ENCODE measurements at places on chromosomes 7 and 10.

GRCh38 chr7:70776627-70777101, 355.3 kb upstream of the GALNT17 start:
- no peak for DNase-seq

DNA sequence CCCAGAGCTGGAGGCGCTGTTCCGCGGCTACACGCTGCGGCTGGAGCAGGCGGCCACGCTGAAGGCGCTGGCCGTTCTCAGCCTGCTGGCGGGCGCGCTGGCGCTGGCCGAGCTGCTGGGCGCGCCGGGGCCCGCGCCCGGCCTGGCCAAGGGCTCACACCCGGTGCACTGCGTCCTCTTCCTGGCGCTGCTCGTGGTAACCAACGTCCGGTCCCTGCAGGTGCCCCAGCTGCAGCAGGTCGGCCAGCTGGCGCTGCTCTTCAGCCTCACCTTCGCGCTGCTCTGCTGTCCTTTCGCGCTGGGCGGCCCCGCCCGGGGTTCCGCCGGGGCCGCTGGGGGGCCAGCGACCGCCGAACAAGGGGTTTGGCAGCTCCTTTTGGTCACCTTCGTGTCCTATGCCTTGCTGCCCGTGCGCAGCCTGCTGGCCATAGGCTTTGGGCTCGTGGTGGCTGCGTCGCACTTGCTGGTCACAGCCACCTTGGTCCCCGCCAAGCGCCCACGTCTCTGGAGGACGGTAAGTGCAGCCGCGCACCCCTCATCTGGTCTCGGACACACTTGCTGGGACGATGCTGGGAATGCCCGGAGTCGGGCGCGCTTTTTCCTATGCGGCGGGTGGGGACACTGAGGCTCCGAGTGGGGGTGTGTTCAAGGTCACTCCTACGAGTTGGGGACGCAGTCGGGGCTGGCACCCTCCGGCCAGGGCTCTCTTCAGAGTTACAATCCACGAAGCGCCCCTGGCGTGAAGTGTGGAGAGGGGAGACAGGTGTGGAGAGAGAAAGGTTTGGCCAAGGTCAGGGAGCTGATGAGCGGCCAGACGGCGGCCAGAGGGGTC, 717 bp downstream of the ADCY1 start:
- DNase-seq: no peak

DNA sequence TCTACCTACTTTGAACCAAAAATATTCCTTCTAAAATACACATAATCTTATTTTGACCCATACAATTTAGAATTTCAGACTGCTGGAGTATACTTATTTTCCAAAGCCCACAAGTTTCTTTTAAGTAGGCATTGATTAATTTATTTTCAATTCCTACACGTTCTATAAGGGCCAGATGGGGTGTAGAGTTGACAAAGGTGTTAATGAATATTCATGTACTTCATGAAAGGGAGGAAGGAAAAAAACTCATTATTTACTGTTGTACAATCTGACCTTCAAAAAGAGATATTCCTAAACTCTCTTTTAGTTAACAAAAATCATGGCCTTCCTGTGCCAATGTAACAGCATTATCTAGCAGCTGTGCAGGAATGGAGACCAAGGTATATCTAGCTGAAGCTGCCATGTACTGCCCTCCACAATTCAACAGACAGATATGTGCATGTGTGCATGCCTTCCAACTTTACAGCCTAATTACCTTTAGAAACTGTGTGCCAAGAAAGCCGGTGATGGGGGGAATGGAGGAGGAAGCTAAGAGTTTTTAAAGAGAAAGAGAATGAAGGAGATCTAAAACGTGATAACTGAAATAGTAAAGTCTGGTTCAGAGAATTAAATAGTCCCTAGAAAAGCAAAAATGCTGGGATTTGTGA, 108.9 kb downstream of the UPF2 start:
- no peak for DNase-seq

GRCh38 chr7:131307627-131308026, 20.0 kb upstream of the MKLN1 start:
- DNase-seq: no peak

- DNase-seq: no peak
These were observed 115.3 kb downstream of the HIBADH start for GRCh38 chr7:27547401-27547800.

DNA sequence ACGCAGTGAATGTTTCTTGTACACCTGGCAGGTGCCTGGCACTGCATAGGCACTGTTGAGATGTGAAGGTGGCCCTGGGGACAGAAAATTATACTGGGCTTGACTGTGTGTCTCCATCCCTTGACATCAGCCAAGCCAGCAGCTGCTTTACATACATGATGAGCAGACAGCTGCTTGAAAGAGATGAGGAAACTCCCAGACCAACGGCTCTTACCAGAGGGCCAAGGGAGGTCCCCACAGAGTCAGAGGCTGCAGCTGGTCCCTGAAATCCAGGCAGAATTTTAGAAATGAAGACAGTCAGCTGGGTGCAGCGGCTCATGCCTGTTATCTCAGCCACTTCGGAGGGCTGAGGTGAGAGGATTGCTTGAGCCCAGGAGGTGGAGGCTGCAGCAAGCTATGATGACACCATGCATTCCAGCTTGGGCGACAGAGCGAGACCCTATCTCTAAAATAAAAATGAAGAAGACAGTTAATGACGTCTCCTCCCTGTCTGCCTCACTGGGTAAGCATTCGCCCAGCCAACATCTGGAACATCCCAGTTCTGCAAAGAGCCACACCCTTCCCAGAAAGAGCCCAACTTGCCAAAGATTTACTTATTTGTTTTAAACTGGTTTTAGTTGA, 17.6 kb downstream of the LIMK1 start:
- no peak for DNase-seq

- DNase-seq: no peak
These were observed 79.6 kb downstream of the ZNF777 start for GRCh38 chr7:149381245-149381644.

GRCh38 chr7:105296491-105296890, 92.2 kb downstream of the SRPK2 start:
- no peak for DNase-seq

- no peak for DNase-seq
These were observed 35.8 kb downstream of the CRCP start for GRCh38 chr7:66150471-66150870.

DNA sequence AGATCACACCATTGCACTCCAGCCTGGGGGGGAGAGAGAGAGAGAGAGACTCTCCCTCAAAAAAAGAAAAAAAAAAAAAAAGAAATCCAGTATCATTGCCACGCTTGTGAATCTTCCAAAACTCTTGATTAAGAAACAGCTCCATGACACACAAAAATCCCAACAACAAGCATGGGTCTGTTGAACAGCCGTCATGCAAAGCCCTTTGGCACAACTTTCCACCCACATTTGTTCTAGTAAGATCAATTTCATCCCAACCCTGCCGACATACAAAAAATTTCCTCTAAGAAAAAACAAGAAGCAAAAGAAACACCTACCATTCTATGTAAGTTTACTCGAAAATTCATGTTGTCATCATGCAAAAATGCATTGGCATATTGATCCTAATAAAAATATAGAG, 62.8 kb downstream of the ARMH3 start:
- DNase-seq: no peak

GRCh38 chr7:94738071-94738470, 82.1 kb upstream of the SGCE start:
- DNase-seq: no peak

- no peak for DNase-seq
These were observed 137.0 kb upstream of the ADAM12 start for GRCh38 chr10:126525326-126525725.

- no peak for DNase-seq
These were observed 983.7 kb downstream of the GATA3 start for GRCh38 chr10:9038146-9038714.

GRCh38 chr7:92830532-92831110, 5.8 kb downstream of the CDK6 start:
- no peak for DNase-seq

DNA sequence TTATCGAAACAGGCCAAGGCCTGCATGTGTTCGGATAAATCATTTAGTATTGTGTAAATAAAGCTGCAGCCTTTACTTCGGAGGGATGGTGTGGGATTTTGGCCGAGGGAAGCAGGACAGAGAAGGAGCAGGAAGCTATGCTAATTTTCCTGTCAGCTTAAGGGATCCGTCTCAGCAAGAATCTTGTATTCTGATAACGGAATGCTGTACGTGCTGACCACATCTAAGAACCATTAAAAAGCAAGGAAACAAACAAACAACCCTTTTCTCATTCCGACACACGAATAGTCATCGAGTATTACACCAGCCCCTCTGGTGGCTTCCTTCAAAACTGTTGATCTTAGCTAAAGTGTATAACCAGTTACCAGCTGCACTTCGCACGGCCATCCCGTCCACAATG, 133.2 kb upstream of the TCF7L2 start:
- DNase-seq: no peak

- no peak for DNase-seq
These were observed 120.1 kb downstream of the ARHGAP12 start for GRCh38 chr10:31808258-31809218.

GRCh38 chr7:2488681-2489080, 12.5 kb upstream of the GRIFIN start:
- no peak for DNase-seq

- DNase-seq: no peak
These were observed 39.5 kb downstream of the ZNF117 start for GRCh38 chr7:64951250-64951848.

- DNase-seq: no peak
These were observed 444.4 kb downstream of the GATA3 start for GRCh38 chr10:8498881-8499280.

- DNase-seq: no peak
These were observed 37.9 kb downstream of the JAZF1 start for GRCh38 chr7:28142650-28143049.

DNA sequence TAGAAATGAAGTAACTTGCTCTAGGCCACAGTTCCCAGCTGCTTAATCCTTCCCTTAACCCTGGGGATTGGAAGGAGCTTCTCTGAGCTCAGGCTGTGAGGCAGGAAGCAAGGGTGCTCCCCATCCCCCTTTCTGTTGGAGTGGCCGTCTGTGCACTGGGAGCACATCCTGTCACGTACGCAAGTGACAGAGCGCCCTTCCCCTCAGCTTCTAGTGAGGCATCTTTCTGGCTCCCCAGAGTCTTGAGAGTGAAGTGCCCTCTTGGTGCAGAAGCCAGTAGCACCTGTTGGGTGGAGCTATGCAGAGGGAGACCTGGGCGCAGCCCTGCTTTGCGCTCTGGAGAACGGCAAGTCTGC, 47.8 kb downstream of the SHH start:
- no peak for DNase-seq

- no peak for DNase-seq
These were observed 50.0 kb upstream of the GTF2IRD1 start for GRCh38 chr7:74403521-74404387.

DNA sequence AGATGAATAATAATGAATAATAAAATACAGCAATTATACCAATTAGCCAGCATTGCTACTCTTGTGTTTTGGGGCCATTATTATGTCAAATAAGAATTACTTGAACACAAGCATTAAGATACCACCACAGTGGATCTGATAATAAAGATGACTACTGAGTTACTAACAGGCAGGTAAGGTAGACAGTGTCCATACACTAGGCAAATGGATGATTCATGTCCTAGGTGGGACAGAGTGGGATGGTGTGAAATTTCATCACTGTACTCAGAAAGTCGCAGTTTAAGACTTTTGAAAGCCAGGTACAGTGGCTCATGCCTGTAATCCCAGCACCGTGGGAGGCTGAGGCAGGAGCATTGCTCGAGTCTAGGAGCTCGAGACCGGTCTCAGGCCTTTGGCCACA, 8.7 kb upstream of the UNC5B start:
- DNase-seq: no peak

- no peak for DNase-seq
These were observed 520 bp upstream of the WNT2 start for GRCh38 chr7:117323305-117323850.

- DNase-seq: no peak
These were observed 29.7 kb downstream of the IMMP2L start for GRCh38 chr7:111532625-111533024.

DNA sequence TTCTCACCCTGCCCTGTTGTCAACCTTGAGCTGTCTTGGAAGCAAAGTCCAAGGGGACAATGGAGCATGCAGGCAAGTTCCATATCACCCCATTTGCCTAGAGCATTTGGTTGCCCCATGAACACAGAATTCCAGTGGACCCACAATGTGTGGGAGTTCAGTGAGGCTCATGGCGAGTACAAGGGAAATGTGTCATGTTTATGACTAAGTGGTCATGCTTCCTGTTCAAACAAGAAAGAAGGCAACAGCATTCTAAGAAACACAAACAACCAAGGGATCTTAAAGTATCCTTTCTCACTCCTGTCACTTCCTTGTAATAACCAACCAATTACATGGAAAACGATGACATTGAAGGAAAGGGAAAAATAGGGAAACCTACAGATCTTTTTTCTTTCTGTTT, 513.0 kb downstream of the INHBA start:
- DNase-seq: no peak

Measured in stimulated activated CD8-positive, alpha-beta memory T cell treated with anti-CD3 and anti-CD28 coated beads, Interleukin-4, amount 100 ng/mL, for 1 hour (primary cell).